ENCODE measurements at places on chromosomes 1 and 21.

- no peak for DNase-seq
Measured at GRCh38 chr1:109501644-109502363, 7.7 kb downstream of the AMIGO1 start.

GRCh38 chr21:36195613-36196012 is 39.0 kb downstream of the DOP1B start:
- DNase-seq = no peak

DNA sequence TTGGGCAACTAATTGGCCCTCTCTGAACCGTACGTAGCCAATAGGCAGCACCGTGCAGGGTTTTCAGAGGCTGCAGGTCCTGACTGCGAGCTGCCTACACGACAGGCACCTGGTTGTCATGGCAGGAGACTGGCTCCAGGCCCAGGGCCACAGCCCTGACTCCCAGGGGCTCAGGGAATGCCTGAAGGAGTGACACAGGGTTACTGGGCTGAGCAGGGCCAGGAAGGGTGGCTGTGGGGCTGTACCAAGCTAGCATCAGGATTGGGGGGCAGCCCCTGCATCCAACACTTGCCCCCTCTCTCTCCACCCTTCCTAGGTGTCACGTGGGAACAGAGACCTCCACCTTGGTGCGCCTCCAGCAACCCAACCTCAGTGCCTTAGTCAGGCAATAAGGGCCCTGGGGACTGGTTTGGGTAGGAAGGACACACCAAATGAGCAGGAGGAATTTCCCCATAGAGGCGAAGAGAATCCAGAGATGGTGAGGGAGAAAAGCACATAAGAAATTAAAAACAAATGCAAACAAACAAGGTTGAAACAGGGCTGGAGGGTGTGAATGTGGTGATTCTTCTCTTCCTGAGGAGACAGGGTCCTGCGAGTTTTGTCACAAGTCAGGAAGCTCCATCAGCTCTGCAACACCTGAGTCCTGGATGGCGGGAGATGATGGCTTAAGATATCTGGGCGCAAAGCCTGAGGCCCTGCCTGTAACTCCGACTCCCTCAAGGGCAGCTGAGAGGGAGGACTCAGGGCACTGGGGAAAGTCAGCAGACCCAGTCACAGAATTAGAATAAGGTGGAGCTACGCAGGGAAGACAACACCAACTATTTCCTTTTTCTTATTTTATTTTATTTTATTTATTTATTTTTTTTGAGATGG is 19.7 kb upstream of the RNU1-4 start:
- DNase-seq = no peak

DNA sequence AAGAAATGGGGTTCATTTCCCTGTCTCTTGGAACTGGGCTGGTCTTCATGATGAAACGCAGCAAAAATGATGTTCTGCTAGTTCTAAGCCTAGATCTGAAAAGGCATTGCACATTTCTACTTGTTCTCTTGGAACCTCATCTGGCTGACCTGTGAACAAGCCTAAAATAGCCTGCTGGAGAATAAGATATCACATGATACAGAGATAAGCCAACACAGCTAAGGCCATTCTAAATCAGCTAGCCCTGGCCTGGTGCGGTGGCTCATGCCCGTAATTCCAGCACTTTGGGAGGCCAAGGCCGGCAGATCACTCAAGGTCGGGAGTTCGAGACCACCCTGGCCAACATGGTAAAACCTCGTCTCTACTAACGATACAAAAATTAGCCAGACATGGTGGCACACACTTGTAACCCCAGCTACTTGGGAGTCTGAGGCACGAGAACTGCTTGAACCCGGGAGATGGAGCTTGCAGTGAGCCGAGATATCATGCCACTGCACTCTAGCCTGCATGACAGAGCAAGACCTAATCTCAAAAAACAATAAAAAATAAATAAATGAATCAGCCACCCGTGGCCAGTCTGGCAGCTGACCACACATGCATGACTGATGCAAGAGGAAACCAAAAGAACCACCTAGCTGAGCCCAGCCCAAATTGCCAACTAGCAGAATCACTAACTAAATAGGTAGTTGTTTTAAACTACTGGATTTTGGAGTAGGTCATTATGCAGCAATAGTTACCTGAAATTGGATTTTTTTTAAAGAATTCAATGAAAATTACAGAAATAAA is 18.0 kb downstream of the CD244 start:
- DNase-seq = no peak

GRCh38 chr1:198185759-198186158 is 29.0 kb downstream of the NEK7 start:
- no peak for DNase-seq

- no peak for DNase-seq
Measured at GRCh38 chr1:218341325-218341724, 3.8 kb upstream of the TGFB2 start.

DNA sequence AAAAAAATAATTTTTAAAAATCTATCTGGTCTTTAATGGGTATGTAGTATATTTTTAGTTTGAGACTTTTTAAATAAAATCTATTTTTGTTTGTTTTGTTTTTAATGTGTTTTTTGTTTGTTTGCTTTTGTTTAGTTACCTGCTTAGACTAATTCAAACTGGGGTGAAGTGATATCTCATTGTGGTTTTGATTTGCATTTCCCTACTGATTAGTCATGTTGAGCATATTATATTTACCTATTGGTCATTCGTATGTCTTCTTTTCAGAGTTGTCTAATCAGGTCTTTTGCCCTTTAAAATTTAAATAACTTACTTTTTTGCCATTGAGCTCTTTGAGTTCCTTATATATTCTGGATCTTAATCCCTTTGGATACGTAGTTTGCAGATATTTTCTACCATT is 20.3 kb downstream of the CD1B start:
- no peak for DNase-seq

GRCh38 chr21:17802572-17802971 is 16.6 kb downstream of the C21orf91 start:
- DNase-seq = no peak

GRCh38 chr1:32636914-32637645 is 13.3 kb downstream of the ZBTB8OS start:
- DNase-seq = no peak

- no peak for DNase-seq
Measured at GRCh38 chr1:168792592-168793125, 63.7 kb upstream of the DPT start.

DNA sequence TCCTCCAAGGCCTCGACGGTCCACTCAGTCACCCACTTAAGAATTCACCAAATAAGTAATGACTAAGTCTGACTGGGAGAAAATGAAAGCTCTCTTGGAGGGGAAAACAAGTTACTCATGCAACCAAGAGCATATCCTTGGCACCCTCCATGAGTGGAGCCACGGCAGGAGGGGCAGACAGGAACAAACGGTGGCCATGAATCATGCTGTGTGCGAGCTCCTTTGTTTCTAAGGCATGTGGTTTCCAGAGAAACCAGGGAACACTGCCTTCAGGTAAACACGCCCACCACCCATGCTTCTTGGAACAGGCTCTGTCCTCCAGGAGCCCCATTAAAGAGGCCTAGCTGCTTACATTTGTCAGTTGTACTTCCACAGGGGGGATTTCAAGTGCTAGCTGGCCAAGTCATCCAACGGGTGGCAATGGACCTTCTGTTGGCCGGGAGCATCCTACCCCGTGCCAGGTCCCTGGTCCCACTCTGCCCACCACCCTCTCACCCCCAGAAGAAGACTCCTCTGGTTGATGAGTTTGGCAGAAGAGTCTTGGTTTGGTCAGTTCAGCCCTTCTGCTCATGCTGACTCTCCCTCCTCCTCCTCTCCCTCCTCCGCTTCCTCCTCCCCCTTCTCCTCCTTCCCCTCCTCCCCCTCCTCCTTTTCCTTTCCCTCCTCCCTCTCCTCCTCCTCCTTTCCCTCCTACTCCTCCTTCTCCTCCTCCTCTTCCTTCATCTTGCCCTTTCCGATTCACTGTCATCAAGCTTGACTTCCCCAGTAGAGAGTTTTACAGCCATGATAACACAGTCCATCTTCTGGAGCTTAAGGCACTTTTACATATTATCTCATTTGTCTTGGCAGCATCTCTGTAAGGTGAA is 107.6 kb downstream of the CCDC185 start:
- no peak for DNase-seq

- DNase-seq = no peak
Measured at GRCh38 chr1:59565611-59566410, 248.9 kb upstream of the HOOK1 start.

DNA sequence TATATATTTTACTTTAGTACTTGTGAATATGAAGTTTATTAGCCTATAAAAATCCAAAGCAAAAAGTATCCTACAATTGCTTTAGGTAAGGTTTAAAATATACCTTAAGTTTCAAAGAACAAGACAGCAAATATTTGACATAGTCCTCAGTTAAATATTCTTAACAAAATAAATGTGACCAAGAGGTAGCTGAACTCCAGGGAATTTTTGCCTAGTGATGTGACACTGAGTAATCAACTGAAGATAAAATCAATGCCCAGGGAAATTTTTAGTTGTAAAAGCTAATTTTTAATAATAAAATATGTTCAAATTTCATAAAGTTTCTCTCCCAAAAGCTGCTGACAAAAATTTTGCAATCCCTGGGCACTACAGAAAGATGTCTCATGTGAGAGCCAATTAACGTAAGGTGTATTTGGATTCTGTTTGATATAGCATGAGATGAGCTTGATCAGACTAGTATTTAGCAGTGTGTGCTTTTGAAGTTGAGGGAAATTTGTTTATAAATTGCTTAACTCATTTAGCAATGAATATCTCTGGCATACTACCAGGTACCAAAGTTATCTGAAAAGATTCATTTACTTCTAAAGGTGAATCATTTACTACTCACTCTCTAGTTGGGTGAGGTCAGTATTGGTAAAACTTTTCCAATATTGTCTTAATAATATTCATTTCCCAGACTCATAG is 80.2 kb upstream of the PALMD start:
- no peak for DNase-seq

- no peak for DNase-seq
Measured at GRCh38 chr1:63428815-63429214, 61.4 kb downstream of the ALG6 start.

DNA sequence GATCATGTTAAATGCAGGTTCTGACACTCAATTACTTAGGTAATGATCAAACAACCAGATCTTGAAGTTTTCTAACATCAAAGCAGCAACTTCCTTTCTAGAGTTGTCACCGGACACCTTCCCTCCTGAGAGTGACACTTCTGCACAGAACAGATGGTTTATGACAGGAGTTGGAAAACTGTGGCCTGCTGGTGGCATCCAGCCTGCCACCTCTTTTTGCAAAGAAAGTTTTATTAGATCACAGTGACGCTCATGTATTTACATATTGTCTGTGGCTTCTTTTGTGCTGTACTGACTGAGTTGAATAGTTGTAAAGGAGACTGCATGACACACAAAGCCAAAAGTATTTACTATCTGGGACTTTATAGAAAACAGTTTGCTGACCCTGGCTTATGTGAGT is 28.3 kb downstream of the DDR2 start:
- no peak for DNase-seq

DNA sequence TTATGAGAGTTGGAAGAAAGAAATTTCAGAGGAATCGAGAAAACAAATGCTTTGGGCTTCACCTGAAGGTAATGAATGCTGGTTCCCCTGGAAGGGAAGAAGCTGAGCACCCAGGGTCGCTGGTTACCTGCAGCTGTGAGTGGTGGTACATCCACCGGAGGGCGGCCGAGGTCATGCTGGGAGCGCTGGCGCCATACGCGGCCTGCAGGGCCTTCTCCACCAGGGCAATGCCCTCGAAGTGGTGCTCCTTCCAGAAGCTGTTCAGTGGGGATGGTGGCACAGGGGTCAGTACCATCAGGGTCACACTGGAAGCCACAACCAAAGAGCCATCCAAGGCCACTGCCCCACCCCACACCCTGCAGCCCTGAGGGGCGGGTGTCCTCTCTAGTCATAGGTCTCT is 16.8 kb downstream of the MRTO4 start:
- no peak for DNase-seq

GRCh38 chr1:206867716-206868115 is 2.3 kb downstream of the IL20 start:
- DNase-seq = no peak

DNA sequence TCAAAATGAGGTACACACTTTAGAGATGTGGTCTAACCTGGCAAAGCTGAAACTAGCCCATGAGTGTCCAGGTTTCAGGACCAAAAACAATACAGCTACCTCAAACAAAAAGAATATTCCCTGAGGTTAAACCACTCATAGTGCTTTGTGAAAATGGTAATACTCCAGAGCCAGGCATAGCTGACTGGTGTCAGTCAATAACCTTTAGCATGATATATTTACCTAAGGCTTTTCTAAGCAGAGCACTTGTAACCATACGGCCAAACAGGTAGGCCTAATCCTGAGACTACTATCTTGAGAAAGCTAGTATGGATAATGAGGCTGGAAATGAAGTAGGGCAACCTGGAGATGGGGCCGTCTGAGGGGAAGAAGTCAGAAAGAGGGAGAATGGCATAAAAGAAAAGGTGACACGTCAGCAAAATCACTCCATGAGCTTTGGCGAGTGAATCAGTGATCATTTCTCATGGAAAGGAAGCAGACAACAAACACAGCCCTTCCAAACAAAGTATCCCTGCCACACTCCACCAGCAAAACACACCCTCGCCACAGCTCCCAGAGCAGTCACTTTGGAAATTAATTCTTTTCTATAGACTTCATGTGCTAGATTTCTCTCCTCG is 1.7 kb upstream of the LRRC52 start:
- DNase-seq = no peak

DNA sequence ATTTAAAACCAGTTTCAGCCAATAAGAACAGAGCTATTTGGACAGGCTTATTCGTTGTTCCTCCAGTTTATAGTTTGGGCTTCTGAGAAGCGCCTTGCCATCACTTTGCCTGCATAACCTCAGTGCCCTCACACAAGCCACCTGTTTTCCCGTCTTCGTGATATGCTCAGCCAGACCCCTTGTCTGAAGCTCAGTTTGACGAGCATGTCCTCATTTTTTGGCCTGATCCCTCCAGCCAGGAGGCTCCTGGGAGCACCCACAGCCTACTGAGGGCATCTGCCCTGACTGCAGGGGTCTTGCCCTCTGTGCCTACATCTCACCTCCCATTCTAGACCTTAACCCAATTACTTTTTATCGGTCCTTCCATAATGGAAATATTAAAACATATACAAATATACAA is 95.3 kb downstream of the ADARB1 start:
- no peak for DNase-seq

- DNase-seq = no peak
Measured at GRCh38 chr1:56517404-56518130, 61.8 kb downstream of the PLPP3 start.

DNA sequence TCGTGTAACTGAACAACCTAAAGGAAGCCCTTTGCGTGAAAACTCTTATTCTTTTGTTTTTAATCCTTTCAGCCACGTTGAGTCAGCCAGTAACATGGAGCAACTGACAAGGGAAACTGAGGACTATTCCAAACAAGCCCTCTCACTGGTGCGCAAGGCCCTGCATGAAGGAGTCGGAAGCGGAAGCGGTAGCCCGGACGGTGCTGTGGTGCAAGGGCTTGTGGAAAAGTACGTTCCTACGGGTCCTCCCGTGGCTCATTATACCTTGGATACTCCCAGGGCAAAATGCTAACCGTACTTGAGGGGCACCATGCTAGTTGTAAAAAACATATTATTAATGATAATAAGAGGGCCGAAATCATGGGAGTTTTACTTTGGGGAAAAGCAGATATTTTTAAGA is 49.4 kb downstream of the LAMC2 start:
- DNase-seq = no peak

GRCh38 chr1:214342525-214342924 is 61.6 kb downstream of the SMYD2 start:
- DNase-seq = no peak
